Dermis microvascular lymphatic vessel endothelial cell (primary cell): ENCODE measurements at places on chromosomes 16 and 17.

DNA sequence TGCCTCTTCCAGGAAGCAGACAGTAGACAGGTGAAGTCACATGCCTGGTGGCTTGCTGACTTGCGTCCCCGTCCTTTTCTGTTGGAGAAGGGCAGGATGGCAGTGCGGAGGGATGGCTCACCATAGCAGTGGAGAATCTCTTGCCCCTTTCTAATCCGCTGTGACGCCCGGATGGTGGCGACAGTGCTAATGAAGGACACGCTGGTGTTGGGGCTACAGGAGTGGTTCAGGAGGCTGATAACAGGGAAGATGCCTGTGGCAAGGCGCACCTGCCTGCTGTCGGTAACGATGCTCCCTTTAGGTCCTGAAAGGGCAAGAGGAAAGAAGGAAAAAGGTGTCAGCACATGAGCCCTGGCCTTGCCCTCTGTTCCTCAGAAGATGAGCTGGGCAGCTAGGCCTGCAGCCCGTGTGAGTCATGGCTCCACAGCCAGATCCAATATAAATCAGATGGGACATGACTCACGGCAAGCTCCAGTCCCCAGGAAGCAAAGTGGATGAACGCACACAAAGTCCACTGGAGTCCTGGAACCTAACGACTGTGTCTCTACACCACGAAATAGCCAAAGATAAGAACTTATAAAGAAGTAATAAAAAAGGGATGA is 25.5 kb downstream of the SERPINF1 start:
- DNase-seq, result peak; percentile 93

GRCh38 chr17:42181851-42182207 is 887 bp upstream of the KCNH4 start:
- DNase-seq, result no peak

GRCh38 chr16:30368792-30369090 is 1.6 kb downstream of the TBC1D10B start:
- no peak for DNase-seq

DNA sequence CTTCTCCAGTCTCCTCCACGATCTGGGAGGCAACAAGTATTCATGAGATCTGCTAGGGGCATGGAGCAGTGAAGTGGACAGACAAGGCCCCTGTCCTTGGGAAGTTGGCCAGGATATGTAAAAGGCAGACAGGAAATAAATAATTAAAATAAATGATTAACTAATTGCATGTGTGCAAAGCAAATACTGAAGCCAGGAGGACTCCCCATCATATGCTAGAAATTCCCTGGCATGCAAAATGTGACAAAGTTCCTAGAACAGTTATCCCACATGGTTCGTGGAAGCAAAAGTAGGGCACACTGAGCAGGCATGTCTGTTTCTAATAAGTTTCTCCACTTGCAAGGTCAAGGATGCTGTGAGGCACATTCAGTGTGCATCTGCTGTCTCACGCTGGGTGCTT is 86.8 kb downstream of the CDYL2 start:
- DNase-seq, result no peak

- no peak for DNase-seq
These were observed 11.0 kb upstream of the PHKG2 start for GRCh38 chr16:30736995-30737793.

GRCh38 chr16:77898671-77899211 is 110.4 kb downstream of the VAT1L start:
- DNase-seq, result no peak

GRCh38 chr16:86653285-86654006 is 75.1 kb downstream of the FOXL1 start:
- DNase-seq, result no peak
